ENCODE measurements at places on chromosomes 2 and 18. TPM values are rescaled to one million over a fixed set of nuclear protein-coding genes. Genes with fewer than 3 reads are reported as not detected.

GRCh38 chr2:586641-587076, 90.5 kb downstream of the TMEM18 start:
- no peak for DNase-seq

DNA sequence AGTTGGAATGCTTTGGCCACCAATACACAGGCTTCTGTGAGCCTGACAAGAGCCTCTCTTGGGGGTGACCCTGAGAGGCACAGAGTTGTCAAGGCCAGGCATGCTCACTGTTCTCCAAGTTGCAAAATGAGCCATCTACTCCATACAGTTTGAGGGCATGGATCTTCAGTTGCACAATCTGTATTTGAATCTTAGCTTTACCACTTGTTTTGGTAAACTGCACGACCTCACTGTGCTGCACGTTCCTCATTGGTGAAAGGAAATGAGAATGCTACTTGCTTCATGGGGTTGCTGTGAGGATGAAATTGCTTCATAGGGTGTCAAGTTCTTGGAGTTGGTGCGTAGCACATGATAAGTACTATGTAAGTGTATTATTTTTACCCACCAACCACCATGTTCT, 12.0 kb upstream of the HAAO start:
- DNase-seq, result no peak

The CHRNA1 gene
- not detected for total RNA-seq

GRCh38 chr2:72917138-72917876, at the start of gene EMX1:
EMX1 (plus strand) TSS chr2:72917519; CDS start chr2:72917853, 334 bp downstream.
- DNase-seq, result no peak

DNA sequence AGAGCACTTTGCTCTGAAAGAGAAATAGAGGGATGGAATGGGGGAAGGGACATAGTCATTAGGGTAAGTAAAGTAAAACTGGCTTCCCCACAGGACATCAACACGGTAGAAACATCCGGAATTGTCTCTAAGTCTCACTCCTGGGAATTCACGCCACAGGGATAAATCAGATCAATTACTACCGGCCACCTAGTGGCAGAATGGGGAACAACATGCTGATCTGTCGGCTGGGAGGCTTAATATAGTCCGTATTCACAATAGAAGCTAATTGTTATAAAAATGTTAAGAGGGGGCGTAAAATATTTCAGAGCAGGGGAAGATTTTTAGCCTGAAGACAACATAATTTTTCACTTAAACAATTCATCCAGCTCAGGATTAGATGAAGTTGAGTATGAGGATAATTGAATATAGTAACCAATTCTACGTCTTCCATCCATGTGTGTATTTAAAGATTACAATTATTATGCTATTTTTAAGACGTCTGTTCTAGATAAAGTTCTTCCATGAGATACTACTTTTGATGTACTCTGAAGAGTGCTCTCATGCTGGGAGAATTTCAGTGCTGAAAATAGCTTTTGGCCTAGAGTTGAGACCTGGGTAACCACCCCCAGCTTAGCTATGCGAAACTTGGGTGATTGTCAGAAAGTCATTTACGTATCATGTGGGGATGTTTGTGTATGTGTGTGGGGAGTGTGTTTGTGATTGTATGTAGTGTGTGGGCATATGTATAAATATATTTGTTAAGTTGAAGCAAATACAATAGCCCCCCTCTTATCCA, 65.7 kb downstream of the LRRTM1 start:
- no peak for DNase-seq

The PNPT1 gene
- 20.4 TPM for total RNA-seq

DNA sequence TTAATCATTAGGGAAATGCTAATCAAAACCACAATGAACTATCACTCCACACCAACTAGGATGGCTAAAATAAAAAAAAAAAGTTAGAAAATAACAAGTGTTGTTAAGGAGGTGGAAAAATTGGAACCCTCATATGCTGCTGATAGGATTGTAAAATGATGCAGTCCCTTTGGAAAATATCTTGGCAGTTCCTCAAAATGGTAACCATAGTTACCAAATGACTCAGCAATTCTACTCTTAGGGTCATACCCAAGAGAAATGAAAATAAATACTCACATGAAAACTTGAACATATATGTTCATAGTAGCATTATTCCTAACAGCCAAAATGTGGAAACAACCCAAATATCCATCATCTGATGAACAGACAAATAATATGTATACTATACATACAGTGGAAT, 15.7 kb upstream of the ACVR2A start:
- DNase-seq, result no peak

DNA sequence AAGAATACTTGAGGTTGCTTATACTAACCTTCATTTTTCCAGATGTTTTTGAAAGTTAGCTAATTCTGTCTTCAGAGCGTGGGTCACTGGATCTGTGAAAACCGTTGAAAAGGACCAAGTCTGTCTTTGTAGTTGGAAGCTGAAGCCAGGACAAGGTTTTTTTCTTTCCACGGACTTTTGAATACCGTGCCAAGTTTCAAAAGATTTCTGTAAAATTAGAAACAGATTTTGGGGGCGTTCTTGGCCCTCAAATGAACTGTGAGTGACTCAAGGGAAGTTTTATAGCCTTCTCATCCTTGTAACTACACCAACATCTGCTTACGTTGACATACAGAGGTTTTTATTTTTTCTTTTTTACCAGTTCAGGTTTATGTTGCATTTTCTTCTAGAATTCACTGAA, at the start of gene FAP:
Gene FAP, minus strand, starts transcription at position 152 of the 400 bp plus-strand sequence. Its CDS starts 118 bp downstream, at position 34.
- DNase-seq, result no peak

The APLF gene
- 6.3 TPM for total RNA-seq

- DNase-seq, result no peak
Observed at GRCh38 chr2:218833023-218833609, 1.5 kb upstream of the PRKAG3 start.

The LYPD1 gene
- 0.33 TPM for total RNA-seq

DNA sequence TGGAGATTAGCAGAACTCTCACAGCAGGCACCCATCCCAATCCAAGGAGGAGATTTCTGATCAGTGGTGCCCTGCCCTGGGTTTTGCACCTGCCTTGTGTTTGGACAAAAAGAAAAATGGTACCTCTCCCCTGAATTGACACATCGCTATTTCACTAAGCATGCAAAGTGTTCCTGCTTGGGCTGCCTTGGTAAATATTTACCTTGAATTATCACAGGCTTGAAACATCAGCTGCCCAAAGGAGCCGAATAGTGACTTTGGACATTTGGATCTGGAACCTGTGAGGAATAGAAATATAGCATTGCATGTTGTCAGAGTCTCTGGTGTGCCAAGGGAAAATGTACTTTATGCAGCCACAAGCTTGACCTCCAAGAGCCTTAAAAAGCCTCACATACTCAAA, 926.4 kb upstream of the FANCL start:
- DNase-seq, result no peak

DNA sequence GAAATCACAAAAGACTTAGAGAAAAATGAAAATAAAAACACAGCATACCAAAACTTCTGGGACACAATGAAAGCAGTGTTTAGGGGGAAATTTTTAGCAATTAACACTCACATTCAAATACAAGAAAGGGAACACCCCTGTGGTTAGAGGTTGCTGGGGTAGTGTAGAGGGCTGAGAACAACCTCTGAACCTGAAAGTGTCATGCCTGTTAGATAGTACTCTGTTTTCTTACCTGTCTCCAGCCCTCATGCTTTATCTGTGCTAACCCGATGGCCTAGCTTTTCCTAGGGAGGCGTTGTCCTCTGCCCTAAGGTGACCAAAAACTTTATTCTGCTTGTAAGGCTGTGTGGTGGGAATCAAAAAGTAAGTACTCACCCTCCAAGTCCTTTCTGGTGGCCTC, 122.6 kb upstream of the OTX1 start:
- DNase-seq, result no peak

GRCh38 chr2:99928470-99929053, 213.8 kb downstream of the AFF3 start:
- no peak for DNase-seq

The SERPINB11 gene
- total RNA-seq, result not detected
